Panc1 (cell line): ENCODE measurements at places on chromosomes 6 and 20.

DNA sequence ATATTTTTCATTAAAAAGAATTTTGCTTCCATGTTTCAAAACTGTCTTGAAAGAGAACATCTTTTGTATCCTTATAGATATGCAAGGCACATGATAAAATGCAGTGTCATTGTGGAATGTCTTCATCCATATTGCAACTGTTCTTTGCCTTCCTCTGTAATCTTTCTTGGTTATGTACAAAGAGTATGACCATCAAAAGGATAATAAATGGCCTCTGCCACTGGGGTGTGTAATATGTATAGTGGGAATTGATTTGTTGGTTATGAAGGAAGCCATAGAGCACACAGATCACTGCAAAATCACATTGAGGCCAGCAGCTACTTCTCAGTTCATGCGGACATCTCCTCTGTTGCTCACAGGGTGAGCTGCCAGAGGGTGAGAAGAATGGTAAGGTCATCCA is 703.5 kb downstream of the TFAP2A start:
- DNase-seq, result no peak

- no peak for DNase-seq
Observed at GRCh38 chr6:105291525-105291924, 111.4 kb downstream of the PREP start.

DNA sequence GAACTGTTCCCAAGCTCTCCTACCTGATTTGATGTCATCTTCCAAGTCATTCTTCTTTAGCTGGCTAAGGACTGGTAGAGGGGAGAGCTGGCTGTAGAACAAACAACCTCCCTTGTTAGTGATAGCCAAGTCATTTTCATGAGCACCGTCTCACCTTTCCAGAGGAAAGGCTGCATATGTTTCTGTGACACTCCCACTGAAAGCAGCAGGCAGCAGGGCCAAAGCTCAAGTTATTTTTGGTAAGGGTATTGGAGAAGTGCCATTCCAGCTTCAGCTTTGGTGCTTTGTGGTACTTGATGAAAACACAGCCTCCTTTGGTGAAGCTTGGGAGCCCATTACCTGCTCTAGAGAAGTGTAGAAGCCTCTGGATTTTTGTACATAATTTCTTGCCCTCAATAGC is 5.4 kb upstream of the DOK5 start:
- DNase-seq, result no peak

- DNase-seq, result no peak
Observed at GRCh38 chr6:103722683-103723082, 1137.0 kb downstream of the HACE1 start.

GRCh38 chr20:36736451-36737182 is 9.3 kb downstream of the NDRG3 start:
- DNase-seq, result no peak

DNA sequence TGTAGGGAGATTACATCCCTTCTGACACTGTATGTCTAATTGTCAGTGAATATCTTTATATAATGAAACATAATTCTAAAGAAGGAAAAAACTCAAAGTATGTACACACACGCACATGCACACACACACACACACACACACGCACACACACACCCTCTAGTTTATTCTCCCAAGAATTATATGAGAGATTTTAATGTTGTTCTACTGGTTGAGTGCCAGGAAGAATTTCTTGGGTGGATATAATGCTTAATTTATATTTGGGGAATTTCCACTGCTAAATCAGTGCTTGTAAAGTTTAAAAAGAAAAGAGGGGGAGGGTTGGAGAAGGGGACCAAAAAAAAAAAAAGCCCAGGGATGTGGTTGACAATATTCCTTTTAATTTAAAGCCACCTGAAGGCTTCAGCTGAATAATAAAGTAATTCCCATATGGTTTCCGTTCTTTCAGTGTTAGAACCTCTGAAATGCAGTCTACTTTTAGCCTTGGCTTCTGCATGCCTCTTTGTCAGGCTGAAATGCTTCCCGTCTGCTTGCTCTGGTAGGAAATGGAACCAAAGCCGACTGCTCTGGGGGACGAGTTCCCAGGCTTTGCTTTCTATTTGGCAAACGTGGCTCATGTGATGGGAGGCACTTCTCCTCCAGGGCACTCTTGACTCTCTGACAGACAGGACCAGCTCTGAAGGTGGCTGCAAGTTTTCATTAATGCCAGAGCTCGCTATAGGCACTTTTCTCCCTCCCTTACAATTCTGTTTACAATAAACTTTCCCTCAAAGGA is 225.4 kb downstream of the PRL start:
- DNase-seq, result no peak

DNA sequence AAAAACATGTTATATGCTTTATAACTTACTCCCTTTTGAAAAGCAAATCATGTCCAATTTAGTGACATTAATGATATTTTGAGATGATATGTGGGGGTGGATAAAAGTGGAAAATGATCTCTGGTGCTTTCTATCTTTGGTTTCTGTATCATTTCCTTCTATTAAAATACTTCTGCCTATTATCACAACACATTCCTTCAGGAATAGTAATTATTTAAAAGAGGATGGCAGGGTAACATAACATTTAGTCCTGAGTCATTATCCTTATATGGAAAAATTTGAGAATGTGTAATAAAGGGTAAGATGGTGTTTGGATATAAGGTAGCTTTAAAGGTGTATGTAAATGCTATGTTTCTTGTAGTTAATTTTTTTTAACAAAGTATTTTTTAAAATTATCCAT is 657.7 kb downstream of the PHF3 start:
- DNase-seq, result no peak

DNA sequence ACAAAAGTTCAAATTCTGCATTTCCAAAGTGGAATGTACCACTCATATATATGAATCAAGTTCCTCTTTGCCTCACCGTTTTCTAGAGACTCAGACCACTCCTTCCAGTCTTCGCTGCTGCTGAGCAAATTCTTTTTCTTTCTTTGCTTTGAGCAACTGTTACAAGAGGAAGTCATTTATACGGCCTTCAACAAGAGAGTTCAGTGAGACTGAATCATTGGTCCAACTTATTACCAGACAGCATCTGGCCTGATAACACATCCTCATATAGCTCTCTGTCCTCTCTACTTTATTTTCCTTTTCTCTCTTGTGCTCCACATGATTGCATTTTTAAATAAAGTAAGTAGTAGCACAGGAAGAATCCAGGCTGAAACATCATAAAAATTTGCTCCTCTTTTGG is 652.7 kb downstream of the PHF3 start:
- DNase-seq, result no peak

DNA sequence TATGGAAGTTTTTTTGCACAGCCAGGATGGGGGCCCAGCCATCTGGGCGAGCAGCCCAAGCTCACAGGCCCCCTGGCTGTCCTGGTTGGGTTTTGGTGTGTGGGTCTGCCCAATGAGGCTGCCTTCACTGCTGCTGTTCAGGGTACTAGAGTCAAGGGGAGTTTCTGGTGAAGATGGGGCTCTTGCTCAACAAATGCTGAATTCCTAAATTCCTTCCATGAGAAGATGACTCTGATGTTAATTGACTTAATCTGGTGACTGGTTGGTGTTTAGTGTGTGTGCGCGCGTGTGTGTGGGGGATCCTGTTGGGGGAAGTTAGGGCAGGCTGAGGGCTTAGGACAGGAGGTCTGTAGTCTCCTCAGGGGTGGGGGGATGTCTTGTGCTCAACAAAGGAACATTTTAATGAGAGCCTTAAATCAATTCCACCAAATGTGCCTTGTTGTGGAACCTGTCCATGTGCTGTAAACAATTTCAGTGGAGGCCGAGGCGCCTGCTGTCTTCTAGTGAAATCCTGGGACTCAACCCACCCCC is 1.9 kb downstream of the PTK7 start:
- DNase-seq, result no peak

- no peak for DNase-seq
Observed at GRCh38 chr6:158050955-158051354, 69.3 kb downstream of the SYNJ2 start.

GRCh38 chr6:140773276-140773675 is 1359.4 kb upstream of the GJE1 start:
- no peak for DNase-seq

DNA sequence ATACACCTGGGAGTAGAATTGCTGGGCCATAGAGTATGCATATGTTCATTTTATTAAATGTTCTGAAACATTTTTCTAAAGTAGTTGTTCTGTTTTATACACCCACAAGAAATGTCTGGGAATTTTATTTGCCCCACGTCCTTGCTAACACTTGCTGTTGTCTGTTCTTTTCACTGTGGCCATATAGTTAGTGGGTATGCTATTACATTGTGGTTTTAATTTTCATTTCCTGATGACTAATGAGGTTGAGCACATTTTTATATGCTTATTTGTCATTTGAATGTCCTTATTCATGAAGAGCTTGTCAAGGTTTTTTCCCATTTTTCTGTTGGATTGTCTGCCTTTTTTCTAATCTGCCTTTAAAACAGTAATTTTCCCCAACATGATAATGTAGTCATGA is 41.5 kb upstream of the TGM3 start:
- no peak for DNase-seq
